ENCODE measurements at places on chromosomes 6 and 20.

- H3K4me3 ChIP-seq = no peak overlapping the region
- H3K27ac ChIP-seq = no peak overlapping the region
- no peaks in the 10 kb centered on the region for H3K27me3 ChIP-seq
Observed at GRCh38 chr20:51339721-51340450, 202.6 kb downstream of the NFATC2 start.

GRCh38 chr6:167759206-167759605 lies 67.5 kb upstream of the AFDN start:
- no peaks in the 10 kb centered on the region for H3K36me3 ChIP-seq
- no peak overlapping the region for H3K27ac ChIP-seq
- no peaks in the 10 kb centered on the region for H3K4me1 ChIP-seq
- H3K4me3 ChIP-seq = no peak overlapping the region
- no peak for DNase-seq

DNA sequence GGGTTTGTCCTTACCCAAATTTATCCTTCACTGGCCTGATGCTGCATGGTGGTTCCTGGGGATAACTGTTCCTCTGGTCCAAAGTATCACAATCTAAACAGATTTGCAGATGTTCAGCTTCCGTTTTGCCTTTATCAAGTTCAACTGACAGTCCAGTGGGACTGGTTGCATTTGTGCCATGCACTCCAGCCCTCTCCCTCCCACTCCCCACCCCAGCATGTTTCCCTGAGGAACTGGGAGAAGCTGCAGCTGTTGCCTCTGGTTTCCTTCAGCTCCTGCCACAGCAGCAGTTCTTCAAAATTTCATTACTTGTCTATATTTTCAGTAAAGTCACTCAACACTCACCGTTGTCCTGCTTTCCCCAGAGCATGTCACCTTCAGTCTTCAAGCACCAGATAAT lies 39.5 kb upstream of the KIF16B start:
- H3K27me3 ChIP-seq = peaks cover 9% of the 10 kb centered on the region
- H3K36me3 ChIP-seq = no peaks in the 10 kb centered on the region
- H3K27ac ChIP-seq = no peak overlapping the region
- DNase-seq = no peak
- no peaks in the 10 kb centered on the region for H3K4me1 ChIP-seq
- H3K4me3 ChIP-seq = no peak overlapping the region

GRCh38 chr6:115838216-115838615 lies 222.5 kb downstream of the FRK start:
- no peaks in the 10 kb centered on the region for H3K4me1 ChIP-seq
- no peak for DNase-seq
- no peak overlapping the region for H3K27ac ChIP-seq
- no peaks in the 10 kb centered on the region for H3K27me3 ChIP-seq
- no peaks in the 10 kb centered on the region for H3K36me3 ChIP-seq
- no peak overlapping the region for H3K4me3 ChIP-seq

DNA sequence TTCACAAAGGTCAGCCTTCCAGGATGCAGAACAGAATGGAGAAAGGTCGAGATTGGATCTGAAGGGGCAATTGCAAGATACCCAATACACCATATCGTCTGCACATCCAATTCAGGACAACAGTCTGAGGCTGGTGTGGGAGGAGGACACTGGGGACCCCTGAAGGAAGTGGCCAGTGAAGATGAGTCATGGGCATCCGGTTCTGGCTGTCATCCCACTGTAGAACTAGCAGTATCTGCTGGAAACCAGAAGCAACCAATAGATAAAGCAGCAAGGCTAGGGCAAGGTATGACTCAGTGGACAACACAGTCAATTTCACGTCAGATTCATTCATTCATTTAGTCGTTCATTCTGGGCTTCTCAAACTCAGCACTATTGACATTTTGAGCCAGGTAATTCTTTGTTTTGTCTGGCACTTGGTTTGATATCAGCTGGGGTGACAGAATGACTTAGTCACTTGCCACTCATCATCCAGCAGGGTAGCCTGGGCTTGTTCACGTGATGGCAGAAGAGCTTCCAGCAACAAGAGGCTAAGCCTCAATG lies 30.3 kb upstream of the SHLD1 start:
- no peak overlapping the region for H3K27ac ChIP-seq
- no peaks in the 10 kb centered on the region for H3K36me3 ChIP-seq
- peaks cover 2% of the 10 kb centered on the region for H3K4me1 ChIP-seq
- H3K4me3 ChIP-seq = no peak overlapping the region
- no peaks in the 10 kb centered on the region for H3K27me3 ChIP-seq

GRCh38 chr20:46364670-46365486 lies 41.5 kb downstream of the ELMO2 start:
- peak; percentile 12 for DNase-seq
- no peaks in the 10 kb centered on the region for H3K27me3 ChIP-seq
- H3K27ac ChIP-seq = peak overlapping the region; percentile 8
- H3K4me3 ChIP-seq = peak overlapping the region; percentile 90
- H3K36me3 ChIP-seq = peaks cover 46% of the 10 kb centered on the region

GRCh38 chr6:115986026-115986425 lies 74.7 kb downstream of the FRK start:
- H3K4me3 ChIP-seq = no peak overlapping the region
- no peak for DNase-seq
- no peak overlapping the region for H3K27ac ChIP-seq
- H3K27me3 ChIP-seq = no peaks in the 10 kb centered on the region
- no peaks in the 10 kb centered on the region for H3K4me1 ChIP-seq

- no peak for DNase-seq
- peaks cover 1% of the 10 kb centered on the region for H3K4me1 ChIP-seq
- peaks cover 9% of the 10 kb centered on the region for H3K27me3 ChIP-seq
Observed at GRCh38 chr6:30834646-30835045, 49.7 kb upstream of the DDR1 start.

DNA sequence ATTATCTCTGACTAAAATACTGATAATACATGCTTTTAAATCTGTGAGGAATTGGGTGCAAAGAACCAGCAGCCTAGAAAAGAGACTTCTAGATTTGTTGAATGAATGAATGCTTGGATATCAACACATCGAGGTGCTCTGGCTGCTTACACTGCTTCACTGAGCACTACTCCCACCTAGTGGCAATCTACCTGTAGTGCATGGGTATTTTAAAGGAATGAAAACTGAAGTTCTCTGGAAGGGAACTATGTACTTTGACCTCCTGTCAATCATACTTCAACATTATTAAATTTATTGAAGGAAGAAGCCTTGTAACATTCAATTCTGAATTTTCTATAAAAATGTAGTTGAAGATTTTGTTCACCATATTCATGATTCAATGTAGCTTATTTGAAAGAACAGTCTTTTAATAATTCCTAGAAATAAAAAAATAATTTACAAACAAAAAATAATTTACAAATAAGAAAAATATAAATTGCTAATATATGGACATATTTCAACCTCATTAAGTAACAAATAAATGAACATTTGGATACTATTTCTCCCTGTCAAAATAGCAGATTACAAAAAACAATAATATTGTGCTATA lies 111.2 kb upstream of the MMS22L start:
- no peak overlapping the region for H3K4me3 ChIP-seq
- H3K27me3 ChIP-seq = no peaks in the 10 kb centered on the region
- H3K36me3 ChIP-seq = no peaks in the 10 kb centered on the region
- H3K27ac ChIP-seq = no peak overlapping the region
- peak; percentile 54 for DNase-seq

- H3K27ac ChIP-seq = peak overlapping the region; percentile 35
- H3K36me3 ChIP-seq = no peaks in the 10 kb centered on the region
- no peaks in the 10 kb centered on the region for H3K27me3 ChIP-seq
- H3K4me3 ChIP-seq = no peak overlapping the region
Observed at GRCh38 chr6:75759207-75759606, 10.2 kb downstream of the MYO6 start.

DNA sequence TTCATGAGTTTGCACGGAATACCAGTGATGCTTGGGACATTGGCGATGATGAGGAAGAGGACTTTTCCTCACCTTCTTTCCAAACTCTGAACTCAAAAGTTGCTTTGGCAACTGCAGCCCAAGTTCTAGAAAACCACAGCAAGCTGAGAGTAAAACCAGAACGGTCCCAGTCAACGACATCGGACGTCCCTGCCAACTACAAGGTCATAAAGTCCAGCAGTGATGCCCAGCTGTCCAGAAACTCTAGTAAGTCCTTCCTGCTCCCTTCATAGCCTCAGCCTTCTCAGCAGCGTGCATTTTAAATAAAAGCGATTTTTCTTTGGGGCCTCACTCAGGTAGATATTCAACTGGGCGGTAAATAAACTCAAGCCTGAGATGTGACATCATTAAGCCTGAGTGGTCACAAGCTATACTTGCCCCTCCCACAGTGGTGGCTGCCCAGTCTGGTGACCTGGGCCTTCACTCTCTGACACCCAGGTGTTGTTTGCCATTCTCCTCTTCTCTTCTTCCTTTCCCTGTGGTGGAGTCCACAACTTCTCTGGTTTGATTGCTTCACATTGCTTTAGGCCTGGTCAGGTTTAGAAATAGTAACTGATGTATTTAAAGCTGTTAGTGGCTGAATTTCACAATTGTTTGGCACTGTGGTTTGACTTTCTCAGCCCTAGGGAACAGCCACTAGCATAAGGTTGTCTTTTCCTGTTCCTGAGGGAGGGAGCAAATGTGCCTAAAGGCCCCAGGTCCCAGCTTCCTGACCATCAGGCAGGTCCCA lies 21.6 kb upstream of the TMEM217 start:
- peaks cover 25% of the 10 kb centered on the region for H3K36me3 ChIP-seq
- H3K4me1 ChIP-seq = peaks cover 13% of the 10 kb centered on the region
- H3K27me3 ChIP-seq = no peaks in the 10 kb centered on the region
- H3K4me3 ChIP-seq = no peak overlapping the region

DNA sequence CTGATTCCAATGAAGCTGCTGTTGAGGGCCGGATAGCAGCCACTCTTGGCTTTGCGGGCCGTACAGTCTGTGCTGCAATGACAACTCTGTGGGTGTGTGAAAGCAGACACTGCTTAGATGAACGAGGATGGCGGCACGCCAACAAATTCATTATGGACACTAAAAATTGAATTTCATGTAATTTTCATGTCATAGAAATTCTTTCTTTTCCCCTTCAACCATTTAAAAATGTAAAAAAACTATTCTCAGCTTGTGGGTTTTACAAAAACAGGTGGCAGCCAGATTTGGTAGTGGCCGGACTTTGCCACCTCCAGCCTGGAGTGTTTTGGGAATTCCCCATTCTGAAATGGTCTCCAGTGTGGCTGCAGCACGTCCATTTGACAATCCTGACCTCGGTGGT lies 26.0 kb downstream of the MAS1 start:
- no peak overlapping the region for H3K27ac ChIP-seq
- peaks cover 13% of the 10 kb centered on the region for H3K27me3 ChIP-seq
- DNase-seq = no peak
- H3K4me3 ChIP-seq = no peak overlapping the region

DNA sequence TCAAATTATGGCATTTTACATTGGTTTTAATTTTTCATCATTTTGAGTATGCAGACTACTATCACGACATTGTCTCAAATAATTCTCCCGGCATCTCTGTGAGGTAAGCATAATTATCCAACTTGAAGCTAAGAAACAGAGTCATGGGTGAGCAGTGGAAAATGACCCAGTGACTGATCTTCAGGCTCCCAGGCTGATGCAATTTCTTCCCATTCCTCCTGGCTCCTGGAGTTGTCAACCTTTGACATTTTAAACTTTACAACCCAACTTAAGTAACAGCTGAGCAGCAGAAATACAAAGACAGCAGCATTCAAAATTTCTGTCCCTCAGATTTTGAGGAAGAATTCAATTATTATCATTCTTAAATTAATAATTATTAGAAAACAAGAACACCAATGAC lies 13.7 kb upstream of the LAMA4 start:
- H3K27ac ChIP-seq = no peak overlapping the region
- no peak for DNase-seq
- no peaks in the 10 kb centered on the region for H3K36me3 ChIP-seq
- H3K27me3 ChIP-seq = no peaks in the 10 kb centered on the region
- no peaks in the 10 kb centered on the region for H3K4me1 ChIP-seq
- no peak overlapping the region for H3K4me3 ChIP-seq

- H3K4me3 ChIP-seq = no peak overlapping the region
- H3K27me3 ChIP-seq = peaks cover 6% of the 10 kb centered on the region
- H3K36me3 ChIP-seq = no peaks in the 10 kb centered on the region
- no peak for DNase-seq
- H3K4me1 ChIP-seq = no peaks in the 10 kb centered on the region
- no peak overlapping the region for H3K27ac ChIP-seq
Observed at GRCh38 chr6:52231406-52232127, 12.7 kb downstream of the IL17F start.

DNA sequence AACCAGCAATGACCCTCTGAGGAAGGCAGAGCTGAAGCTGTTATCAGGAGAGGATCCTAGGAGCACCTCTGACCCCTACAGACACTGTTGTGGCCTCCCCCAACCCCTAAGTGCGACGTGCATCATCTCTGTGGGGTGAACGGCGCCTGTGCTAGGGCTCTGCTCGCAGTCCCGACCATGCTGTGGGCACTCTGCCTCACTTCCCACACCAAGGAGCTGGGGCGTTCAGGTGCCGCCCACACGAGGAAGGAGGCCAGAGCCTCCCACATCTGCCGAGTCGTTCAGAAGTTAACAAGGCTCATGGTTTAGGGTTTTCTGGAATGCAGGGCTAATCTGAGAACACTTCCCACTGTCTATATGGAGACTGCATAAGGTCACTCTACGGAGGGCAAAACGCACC lies 62.1 kb downstream of the GINS1 start:
- no peak for DNase-seq
- H3K4me3 ChIP-seq = no peak overlapping the region

- no peaks in the 10 kb centered on the region for H3K27me3 ChIP-seq
- H3K4me3 ChIP-seq = no peak overlapping the region
- peak; percentile 17 for DNase-seq
- H3K36me3 ChIP-seq = no peaks in the 10 kb centered on the region
Observed at GRCh38 chr6:36248980-36249379, 20.9 kb upstream of the PNPLA1 start.

DNA sequence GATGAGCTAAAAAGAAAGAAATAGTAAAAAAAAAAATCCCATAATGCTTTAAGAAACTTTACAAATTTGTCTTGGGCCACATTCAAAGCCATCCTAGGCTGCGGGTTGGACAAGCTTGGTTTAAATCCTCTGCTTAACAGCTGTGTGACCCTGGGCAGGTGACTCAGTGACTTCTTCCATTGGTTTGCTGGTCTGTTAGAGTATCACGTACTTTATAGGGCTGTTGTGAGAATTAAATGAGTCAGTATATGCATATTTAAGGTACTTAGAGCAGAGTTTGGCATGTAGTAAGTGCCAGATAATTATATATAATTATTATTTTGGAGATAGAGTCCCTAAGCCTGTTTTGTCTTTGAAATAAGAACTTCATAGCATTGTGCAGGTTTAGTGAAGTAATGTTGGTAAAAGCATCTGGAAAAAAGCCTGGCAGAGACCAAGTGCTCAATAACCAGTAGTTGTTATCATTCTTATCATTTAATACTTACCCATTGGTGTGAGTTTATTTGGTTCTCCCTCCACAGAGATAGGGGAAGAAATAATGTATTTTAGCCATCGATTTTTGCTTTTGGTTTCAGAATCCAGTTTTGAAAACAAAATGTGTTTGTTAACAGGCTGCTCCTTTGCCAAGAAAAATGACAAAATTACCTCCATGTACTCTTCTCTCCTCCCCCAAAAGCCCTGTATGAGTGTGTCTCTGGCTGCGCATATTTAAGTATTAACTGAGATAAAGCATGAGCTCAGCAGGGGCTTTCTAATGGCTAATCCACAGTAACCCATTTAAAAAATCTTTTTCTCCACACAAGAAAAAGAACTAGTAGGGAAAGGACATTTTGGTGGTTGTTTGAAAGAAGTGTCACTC lies 67.2 kb downstream of the FOXO3 start:
- peak overlapping the region; percentile 95 for H3K27ac ChIP-seq
- H3K4me3 ChIP-seq = peak overlapping the region; percentile 27
- H3K4me1 ChIP-seq = peaks cover 18% of the 10 kb centered on the region
- DNase-seq = no peak
- H3K36me3 ChIP-seq = no peaks in the 10 kb centered on the region
- H3K27me3 ChIP-seq = no peaks in the 10 kb centered on the region

All from mesenchymal stem cell (in vitro differentiated cells and primary cell).